Left ventricle myocardium inferior (tissue), 1 donor: ENCODE measurements at places on chromosomes 3 and 15. TPM values are rescaled to one million over a fixed set of nuclear protein-coding genes. Genes with fewer than 3 reads are reported as not detected.

DNA sequence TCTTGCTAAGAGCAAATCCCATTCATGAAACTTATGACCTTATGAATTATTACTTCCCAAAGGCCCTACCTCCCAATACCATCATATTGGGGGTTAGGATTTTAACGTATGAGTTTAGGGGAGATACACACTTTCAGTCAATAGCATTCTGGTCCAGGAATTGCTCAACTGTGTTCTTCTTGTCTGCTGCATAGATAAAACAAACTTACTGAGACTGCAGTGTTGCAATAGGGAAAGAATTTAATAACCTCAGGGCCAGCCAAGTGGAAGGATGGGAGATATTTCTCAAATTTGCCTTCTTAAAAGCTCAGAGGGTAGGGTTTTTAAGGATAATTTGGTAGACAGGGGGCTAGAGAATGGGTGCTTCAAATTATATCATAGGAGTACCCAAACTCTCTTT lies 625.8 kb downstream of the OTOL1 start:
- DNase-seq, result no peak

DNA sequence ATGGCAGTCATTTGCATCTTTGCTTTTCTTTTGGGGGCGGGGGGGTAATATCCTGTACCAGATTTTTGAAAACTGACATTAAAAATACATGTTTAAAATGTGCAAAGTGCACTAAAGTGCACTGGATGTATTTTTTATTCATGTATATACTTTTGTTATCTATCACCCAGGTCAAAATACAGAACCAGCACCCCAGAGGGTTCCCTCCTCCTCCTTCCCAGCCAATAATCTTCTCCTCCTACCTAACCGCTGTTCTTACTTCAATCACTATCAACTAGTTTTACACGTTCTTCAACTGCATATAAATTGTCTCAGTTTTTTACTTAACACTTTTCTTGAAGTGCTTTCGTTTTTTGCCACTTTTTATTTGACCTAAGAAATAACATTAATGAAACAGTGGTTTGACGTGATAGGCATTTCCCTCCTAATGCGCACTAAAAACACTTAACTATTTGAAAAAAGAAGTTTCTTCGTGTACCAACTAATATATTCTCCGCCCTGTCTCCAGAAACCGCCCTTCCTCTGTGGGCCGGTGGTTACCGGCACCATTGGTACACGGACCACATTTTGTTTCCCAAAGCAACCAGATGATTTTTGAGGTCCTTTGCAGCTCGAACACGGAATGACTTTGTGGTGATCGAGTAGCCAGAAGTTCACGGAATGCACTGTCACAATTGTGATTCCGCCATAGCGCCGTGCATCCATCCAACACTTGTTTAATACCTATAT lies 836 bp upstream of the AKAP13 start:
- no peak for DNase-seq

DNA sequence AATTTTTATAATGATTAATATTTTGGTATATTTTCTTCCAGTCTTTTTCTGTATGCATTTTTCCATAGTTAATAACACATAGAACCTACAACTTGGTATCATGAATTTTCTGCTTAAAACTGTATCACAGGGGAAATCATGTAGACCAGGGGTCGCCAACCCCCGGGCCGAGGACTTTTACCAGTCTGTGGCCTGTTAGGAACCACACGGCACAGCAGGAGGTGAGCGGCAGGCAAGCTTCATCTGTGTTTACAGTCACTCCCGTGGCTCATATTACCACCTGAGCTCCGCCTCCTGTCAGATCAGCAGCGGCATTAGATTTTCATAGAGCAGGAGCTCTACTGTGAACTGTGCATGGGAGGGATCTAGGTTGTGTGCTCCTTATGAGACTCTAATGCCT lies 54.7 kb downstream of the RPL22L1 start:
- no peak for DNase-seq

DNA sequence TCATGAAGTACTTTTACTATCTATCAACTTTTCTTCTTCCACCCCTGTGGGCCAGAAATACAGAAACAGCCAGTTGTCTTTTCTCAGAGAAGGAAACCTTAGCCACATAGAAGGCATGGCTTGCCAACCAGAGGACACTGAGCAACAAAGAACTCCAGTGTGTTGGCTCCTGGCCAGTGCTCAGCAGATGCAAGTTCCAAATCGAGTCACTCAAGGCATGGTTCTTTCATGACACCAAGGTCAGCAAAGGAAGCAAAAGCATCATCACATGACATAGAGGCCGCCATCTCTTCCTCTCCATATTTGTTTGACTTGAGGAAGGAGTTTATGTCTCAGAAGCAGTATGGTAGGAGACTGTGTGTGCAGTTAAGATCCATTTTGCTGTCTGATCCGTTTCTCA lies 92.2 kb downstream of the MYLK start:
- no peak for DNase-seq

DNA sequence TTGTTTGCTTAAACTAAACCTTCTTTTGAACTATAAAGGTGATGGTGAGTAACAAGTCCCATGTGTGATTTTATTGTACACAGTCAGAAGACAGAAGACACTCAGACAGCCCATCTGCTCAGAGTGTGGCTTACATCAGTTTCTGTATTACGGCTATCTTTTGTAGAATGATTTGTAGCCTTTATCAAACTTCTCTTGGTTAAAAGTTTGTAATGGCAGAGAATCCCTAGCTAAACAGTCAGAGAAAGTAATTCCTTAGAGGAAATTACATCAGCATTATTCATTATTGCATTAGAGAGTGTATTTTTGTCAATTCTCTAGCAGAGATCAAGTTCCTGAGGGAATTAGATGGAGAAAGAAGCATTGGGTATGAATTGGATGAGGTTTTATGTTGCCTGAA lies 500.8 kb downstream of the CNTN4 start:
- DNase-seq, result no peak

DNA sequence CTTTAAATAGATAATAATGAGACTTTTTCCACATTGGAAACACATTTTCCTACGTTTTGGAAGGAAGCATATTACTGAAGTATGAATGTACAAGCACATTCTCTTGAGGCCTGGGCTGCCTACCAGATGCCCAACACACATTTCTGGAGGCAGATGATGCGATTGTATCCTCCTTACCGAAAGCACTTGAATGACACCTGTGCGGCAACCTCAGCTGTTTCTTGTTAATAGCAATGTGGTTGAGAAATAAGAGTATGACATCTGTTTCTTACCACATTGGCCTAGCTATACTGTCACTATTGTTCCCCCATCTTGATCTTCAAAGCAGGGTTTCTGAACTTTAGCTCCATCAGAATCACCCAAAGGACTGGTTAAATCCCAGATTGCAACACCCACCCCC lies 84.8 kb downstream of the ARPP21 start:
- DNase-seq, result no peak

- DNase-seq, result no peak
Measured at GRCh38 chr3:2061360-2061759, 37.3 kb upstream of the CNTN4 start.

GRCh38 chr3:134932035-134932434 lies 137.0 kb downstream of the EPHB1 start:
- no peak for DNase-seq

- no peak for DNase-seq
Measured at GRCh38 chr3:45889337-45889736, 3.0 kb downstream of the CCR9 start.

GRCh38 chr3:71805199-71805598 lies 20.3 kb upstream of the PROK2 start:
- DNase-seq, result no peak

- DNase-seq, result no peak
Measured at GRCh38 chr3:40872258-40872920, 326.9 kb upstream of the CTNNB1 start.

- no peak for DNase-seq
Measured at GRCh38 chr3:195401943-195402342, 40.9 kb downstream of the ACAP2 start.

DNA sequence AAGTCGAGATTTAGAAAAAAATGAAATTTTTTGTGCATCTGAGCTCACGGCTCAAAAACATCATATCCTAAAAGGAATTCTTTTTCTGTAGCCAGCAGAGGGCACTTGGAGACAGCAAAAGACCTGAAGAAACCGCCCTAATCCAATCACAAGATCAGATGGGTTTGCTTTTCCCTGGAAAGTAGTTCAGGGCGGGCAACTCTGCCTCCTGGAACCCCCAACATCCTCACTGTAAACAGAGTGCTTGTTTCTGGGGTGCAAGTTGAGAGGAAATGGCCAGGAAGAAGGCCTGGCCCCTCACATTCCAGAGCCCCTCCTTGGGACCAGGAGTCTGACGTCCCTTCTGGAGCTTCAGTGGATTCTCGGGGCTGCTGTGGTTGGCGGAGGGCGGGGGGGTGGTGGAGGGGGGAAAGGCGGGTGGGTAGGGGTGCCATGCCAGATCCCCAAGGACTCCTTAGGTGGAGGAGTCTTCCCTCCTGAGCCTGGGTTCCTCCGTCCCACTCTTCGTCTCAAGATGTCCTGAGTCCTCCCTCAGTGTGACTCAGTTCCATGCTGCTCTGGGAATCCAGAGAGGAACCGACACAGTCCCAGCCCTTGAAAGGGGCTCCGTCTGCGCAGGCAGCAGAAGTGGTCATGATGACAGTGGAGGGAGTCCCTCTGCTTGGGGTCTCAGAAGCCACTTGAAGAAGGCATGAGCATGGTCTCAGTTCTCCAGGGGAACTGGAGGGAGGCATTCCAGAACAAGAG lies 35.9 kb downstream of the CCK start:
- DNase-seq, result no peak

DNA sequence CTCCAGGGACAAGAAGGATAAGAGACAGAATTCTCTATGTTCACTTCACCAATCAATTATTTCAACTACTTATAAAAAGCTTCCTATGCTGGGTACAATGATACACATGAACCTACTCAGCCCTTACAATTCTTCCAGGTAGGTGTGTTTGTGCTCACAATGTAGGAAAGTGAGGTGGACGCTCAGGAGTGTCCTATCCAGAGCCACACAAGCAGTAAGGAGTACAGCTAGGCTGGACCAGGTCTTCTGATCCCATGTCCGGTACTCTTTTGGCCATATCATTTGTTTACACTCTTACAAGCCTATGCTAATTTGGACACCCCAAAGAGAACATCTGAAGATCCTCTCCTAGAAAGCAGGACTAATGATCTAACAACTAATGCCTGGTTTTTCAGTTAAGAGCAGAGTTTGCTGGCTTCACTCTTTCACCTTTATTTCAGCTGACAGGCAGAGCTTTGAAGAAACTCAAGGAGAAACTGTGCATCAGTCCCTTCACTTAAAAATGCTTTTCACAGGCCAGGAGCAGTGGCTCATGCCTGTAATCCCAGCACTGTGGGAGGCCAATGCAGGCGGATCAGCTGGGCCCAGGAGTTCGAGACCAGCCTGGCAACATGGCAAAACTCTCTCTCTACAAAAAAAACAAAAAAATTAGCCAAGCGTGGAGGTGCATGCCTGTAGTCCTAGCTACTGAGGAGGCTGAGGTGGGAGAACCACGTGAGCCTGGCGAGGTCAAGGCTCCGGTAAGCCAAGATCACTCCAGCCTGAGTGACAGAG lies 27.5 kb downstream of the IGF2BP2 start:
- DNase-seq, result no peak

DNA sequence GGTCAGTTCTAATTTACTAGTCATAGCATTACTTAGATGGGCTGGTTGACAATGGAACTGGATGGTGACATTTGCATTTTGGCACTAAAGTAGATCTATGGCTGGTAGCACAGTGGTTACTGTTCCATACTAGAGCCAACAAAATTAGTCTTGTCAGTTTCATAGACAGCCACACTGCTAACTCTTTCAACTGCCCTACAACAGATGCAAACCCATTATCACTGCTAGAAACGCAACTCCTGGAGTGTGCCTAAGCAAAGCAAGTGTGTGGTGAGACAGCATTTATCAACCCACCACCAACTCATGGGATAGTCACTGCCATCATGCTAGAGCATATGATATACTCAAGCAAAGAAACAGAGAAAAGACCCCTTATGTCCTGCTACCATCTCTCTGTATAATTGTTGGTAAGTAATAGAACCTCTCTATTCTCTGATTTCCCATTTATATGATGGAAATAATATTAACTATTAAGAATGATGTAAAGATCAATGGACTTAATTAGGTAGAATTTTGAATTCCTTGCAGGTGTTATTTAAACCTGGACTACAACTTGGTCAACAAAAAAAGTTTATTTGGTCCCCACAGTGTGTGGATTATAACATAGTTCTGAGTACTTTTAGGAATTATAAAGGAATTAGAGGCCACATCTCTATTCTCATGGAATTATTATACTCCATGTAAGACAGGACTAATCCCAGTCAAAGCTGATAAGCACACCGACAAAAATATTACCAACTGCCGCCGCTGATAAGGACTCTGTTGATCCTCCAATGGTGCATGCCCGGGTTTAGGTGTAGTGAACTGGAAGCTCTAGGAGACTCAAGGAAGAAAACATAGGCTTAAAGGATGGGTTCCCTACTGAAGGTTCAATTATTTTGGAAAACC lies 19.9 kb upstream of the ABHD5 start:
- no peak for DNase-seq

GRCh38 chr3:30167541-30168011 lies 438.8 kb upstream of the TGFBR2 start:
- DNase-seq, result no peak

GRCh38 chr3:94069194-94069813 lies 6.4 kb downstream of the NSUN3 start:
- no peak for DNase-seq

DNA sequence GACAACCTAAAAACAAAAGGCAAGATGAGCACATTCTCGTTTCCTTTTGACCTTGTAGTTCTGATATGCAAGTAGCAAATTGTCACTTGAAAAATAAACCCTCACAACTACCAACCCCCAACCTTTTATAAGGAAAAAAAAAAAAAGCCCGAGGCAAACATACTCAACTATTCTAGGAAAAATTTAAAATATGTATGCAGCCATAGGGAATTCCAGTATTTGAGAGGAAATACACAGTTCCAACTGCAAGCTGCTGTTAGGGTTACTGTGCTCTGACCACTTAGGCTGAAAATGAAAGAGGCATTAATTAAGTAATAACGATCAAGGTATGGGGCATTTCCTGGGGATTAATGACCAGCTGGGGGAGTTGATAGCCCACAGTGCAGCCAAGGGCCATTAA lies 281.9 kb upstream of the DPH6 start:
- DNase-seq, result no peak

DNA sequence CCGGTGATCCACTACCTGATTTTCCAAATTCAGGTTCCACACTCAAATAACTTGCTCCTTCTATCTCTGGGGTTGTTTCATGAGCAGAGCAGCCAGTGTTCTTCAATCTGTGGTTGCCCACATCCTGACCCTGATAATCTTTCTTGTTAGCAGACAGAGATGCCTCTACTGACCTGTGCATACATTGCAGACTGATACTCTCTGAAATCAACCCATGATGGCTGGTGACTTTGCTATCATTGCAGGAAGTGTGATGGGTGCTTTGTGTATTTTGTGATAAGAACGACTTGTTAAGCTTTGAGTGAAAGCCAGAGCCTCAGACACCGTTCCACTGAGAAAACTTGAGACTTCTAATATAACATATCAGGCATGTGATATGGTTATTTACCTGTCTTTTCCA lies 39.9 kb downstream of the GATM start:
- DNase-seq, result no peak

GRCh38 chr3:70360979-70361760 lies 48.7 kb upstream of the MDFIC2 start:
- DNase-seq, result no peak

GRCh38 chr15:57747206-57747896 lies 40.8 kb downstream of the POLR2M start:
- DNase-seq, result no peak

GRCh38 chr3:50450209-50450921 lies 53.1 kb downstream of the CACNA2D2 start:
- peak; percentile 40 for DNase-seq

GOLGA8R gene
- total RNA-seq, result 3.5 TPM

CTXN2 gene
- total RNA-seq, result not detected

IRAK2 gene
- 2.0 TPM for total RNA-seq

LSMEM2 gene
- total RNA-seq, result 27.7 TPM

THRB gene
- 32.8 TPM for total RNA-seq

AMIGO3 gene
- not detected for total RNA-seq

SCN11A gene
- 0.05 TPM for total RNA-seq

MKRN3 gene
- 0.63 TPM for total RNA-seq
